ENCODE measurements at places on chromosomes 1 and 21.

GRCh38 chr1:50646526-50646925 lies 223.3 kb upstream of the DMRTA2 start:
- no peak for DNase-seq

GRCh38 chr1:119674835-119675289 lies 26.8 kb upstream of the ZNF697 start:
- DNase-seq = no peak

GRCh38 chr1:242435200-242435599 lies 89.3 kb downstream of the PLD5 start:
- no peak for DNase-seq

- no peak for DNase-seq
These were observed 34.2 kb downstream of the RAP1GAP start for GRCh38 chr1:21634806-21635535.

DNA sequence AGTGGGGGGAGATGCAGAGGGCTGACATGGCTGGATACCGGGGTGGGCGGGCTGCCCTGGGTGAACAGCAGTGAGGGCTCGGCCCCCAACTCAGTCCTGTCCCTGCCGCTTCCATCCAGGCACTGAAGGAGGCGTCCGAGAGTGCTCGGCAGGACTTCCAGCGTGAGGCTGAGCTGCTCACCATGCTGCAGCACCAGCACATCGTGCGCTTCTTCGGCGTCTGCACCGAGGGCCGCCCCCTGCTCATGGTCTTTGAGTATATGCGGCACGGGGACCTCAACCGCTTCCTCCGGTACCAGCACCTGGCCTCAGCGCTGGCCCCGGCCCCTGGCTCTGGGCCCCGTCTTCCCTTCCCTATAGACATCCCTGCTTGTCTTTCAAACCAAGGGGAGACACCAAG lies 15.6 kb downstream of the NTRK1 start:
- no peak for DNase-seq

DNA sequence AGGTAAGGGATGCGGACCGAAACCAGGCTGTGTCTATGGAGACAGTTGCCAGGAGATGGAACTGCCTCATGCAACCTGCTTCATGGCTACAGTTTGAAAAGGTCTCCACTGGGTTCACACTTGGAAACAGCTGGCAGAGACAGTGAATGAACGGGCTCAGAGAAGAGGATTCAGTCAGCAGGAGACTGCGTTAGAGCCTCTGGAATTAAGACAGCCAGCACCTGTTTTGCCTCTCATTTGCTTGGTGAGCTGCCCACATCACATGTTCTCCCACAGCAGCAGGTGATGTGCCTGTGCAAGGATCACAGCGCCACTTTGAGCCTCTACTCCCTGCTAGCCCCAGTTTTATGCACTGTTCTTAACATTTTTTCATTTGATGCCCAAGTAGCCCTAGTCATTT lies 321.0 kb downstream of the PLPP3 start:
- DNase-seq = no peak

DNA sequence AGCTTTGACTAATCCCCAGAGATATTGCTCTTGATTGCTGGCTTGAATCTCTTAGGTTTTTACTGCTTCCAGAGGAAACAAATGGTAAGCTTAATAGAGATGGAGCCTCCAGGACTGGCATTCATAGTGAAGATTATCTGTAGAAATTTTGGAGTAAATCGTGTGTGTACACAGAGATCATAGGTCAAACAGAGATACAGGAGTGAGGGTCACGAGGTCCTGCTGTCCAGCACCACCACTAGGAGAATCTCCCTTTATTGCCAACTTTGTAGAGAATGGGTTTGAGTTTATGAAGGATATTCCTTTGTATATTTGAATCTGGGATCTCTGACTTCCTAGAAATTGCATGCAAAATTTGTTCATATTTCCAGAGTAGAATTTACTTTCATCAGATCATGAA lies 7.8 kb upstream of the SERBP1 start:
- no peak for DNase-seq

GRCh38 chr1:167864392-167865032 lies 49.4 kb downstream of the ADCY10 start:
- DNase-seq = no peak

GRCh38 chr1:205834751-205835150 lies 15.2 kb downstream of the PM20D1 start:
- no peak for DNase-seq

Measured in OCI-LY7 (cell line).